ENCODE measurements at places on chromosomes 6 and 20. TPM values are rescaled to one million over a fixed set of nuclear protein-coding genes. Genes with fewer than 3 reads are reported as not detected.
A peak's percentile ranks its signal among the peaks of the same experiment; 100 is the strongest.

PRDM13 gene
- not detected for total RNA-seq

MEP1A gene
- 0.10 TPM for total RNA-seq

BPIFA1 gene
- total RNA-seq, result not detected

AIF1 gene
- total RNA-seq, result not detected

DNA sequence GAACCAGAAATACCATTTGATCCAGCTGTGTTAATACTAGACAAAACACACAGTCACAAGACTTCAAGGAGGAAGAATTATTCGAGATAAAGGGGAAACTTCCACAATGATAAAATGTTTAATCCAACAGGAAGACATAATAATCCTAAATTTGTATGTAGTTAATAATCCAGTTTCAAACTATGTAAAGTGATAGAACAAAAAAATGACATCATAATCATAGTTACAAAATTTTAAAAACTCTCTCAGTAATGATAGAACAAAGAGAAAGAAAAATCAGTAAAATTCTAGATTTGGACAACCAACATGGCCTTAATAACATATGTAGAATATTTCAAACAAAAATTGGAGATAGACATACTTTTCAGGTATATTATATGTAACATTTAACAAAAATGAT is 38.9 kb downstream of the LINC00237 start:
- no peaks in the 10 kb centered on the region for H3K36me3 ChIP-seq
- no peak overlapping the region for H3K27ac ChIP-seq
- DNase-seq, result no peak
- no peak overlapping the region for H3K4me3 ChIP-seq
- no peaks in the 10 kb centered on the region for H3K4me1 ChIP-seq

GRCh38 chr6:36067374-36068011 is 39.9 kb downstream of the MAPK14 start:
- no peak for DNase-seq
- H3K27ac ChIP-seq, result peak overlapping the region; percentile 91
- H3K27me3 ChIP-seq, result no peaks in the 10 kb centered on the region
- H3K4me3 ChIP-seq, result no peak overlapping the region
- peaks cover 71% of the 10 kb centered on the region for H3K4me1 ChIP-seq

GRCh38 chr6:121760191-121760590 is 324.7 kb downstream of the GJA1 start:
- no peaks in the 10 kb centered on the region for H3K36me3 ChIP-seq
- H3K4me1 ChIP-seq, result no peaks in the 10 kb centered on the region
- no peak overlapping the region for H3K4me3 ChIP-seq
- no peaks in the 10 kb centered on the region for H3K27me3 ChIP-seq

DNA sequence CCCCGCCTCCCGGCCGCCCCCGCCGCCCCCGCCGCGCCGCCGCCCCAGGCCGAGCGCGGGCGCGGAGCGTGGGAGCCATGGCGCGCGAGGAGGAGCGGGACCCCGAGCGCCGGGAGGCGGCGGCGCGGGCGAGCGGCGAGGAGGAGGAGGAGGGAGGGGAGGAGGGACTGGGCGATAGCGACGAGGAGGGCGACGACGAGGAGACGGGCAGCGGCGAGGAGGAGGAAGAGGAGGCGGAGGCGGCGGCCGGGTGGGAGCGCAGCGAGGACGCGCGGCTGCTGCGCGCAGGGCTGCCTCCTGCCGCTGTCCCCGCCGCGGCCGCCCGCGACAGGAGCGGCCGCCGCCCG is at the start of gene SLC24A3:
Gene SLC24A3, plus strand, starts transcription at position 174 of the 347 bp plus-strand sequence.
- H3K4me1 ChIP-seq, result no peaks in the 10 kb centered on the region
- no peak within 1 kb of the TSS for H3K27ac ChIP-seq

GRCh38 chr6:165245701-165246100 is 63.7 kb downstream of the C6orf118 start:
- no peak overlapping the region for H3K27ac ChIP-seq
- no peaks in the 10 kb centered on the region for H3K4me1 ChIP-seq
- no peaks in the 10 kb centered on the region for H3K36me3 ChIP-seq
- no peak for DNase-seq

GRCh38 chr6:50442531-50443040 is 270.7 kb upstream of the TFAP2D start:
- H3K36me3 ChIP-seq, result no peaks in the 10 kb centered on the region
- H3K27me3 ChIP-seq, result no peaks in the 10 kb centered on the region
- DNase-seq, result no peak
- no peak overlapping the region for H3K4me3 ChIP-seq
